ENCODE measurements at places on chromosomes 12 and 14.

GRCh38 chr14:35878272-35879150 lies 52.4 kb downstream of the BRMS1L start:
- DNase-seq, result peak; percentile 24

GRCh38 chr12:64098709-64099354 lies 123.3 kb downstream of the KICS2 start:
- DNase-seq, result no peak

- DNase-seq, result peak; percentile 62
These were observed 181.2 kb upstream of the NRXN3 start for GRCh38 chr14:77988970-77989369.

GRCh38 chr12:13075118-13075480 lies 28.4 kb downstream of the GSG1 start:
- no peak for DNase-seq

DNA sequence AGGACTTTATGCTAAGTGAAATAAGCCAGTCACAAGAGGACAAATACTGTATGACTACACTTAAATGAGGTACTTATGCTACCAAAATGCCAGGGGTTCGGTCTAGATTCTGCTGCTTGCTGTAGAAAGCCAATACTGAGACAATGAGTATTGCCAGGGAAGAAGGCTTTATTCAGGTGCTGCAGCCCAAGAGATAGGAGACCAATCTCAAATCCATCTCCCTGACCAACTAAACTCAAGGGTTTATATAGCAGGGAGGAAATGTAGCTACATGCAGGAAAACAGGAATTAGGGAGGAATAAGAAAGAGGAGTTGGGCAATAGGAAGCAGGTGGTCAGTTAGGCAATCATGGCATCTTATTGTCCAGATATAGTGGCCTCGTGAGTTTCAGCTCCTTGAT lies 12.2 kb upstream of the FICD start:
- DNase-seq, result no peak

GRCh38 chr14:75342762-75343599 lies 64.4 kb downstream of the FOS start:
- no peak for DNase-seq

DNA sequence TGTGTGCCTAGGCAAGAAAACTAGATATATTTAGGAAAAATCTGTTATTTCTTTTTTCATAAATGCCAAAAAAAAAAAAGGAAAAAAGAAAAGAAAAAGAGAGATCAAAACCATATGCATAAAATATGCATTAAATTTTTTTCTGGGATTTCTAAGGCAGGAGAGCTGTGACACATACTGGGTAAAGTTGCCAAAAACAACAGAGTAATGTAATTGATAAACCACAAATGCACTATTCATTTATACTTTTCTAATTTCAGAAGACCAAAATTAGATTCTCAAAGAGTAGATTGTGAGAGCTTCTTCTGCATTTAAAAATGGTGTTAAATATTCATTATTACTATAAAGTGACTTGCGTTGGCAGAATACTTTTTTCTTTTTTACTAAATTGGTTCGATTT lies 673.8 kb upstream of the MGAT4C start:
- no peak for DNase-seq

GRCh38 chr14:103716091-103716801 lies 636 bp downstream of the ZFYVE21 start:
- DNase-seq, result peak; percentile 48

DNA sequence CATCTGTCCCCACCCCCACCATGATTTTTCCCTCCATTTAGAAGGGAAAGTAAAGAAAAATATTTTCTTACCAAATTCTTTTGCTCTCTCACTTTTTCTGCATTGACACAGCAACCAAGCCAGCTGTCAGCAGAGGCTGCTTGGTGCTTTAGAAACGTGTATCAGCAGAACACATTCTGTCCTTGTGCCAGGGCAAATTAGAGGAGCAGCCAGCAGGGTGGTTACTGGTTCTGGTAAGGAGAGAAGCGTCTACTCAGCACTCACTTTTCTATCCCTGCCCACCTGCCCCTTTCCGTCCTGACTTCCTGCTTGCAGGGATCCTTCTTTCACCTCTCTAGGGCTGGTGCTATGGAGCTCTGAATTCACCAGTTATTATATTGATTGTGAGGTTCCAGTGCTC lies 327.5 kb upstream of the PDE3A start:
- DNase-seq, result no peak

GRCh38 chr12:120939523-120939922 lies 35.4 kb upstream of the SPPL3 start:
- no peak for DNase-seq

GRCh38 chr12:91441993-91442952 lies 259.7 kb upstream of the DCN start:
- DNase-seq, result no peak

DNA sequence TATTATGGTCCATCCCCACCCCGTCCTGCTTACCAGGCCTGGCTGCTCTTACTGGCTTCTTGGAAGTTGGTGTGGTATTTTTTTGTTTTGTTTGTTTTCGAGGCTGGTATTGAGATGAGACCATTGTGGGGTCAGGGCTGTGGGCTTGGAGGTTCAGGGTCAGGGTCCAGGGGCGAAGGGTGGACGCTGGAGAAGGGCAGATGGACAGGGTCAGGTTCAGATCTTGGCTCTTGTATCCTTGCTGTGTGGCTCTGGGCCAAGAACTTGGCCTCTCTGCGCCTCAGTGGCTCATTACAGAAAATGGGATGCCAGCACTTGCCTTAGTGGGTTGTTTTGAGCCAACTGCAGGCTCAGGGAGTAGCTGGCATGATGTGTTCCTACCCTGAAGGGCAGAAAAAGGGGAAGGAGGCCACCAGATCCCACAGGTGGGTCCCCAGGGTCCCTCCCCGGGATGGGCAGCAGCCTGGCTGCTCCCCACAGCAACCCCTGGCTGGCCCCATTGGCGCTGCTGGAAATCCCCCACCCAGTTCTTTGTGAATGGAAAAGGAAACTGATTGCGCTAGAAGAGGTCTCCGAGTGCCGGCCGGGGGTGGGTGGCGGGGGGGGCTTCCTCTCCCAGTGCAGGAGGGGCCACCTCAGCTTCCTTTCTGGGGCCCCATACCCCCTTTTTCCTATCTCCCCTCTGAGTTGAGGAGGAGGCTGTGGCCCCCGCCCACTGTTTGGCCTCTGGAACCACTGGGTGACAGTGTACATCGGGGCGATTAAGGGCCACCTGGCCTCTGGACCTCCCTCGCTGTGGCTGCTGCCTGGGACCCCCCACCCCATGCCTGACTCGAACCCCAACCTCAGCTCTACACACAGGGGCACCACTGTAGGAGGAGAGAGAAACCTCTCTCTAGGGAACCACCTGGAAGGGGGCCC lies 25.0 kb downstream of the SH2B3 start:
- DNase-seq, result no peak

Data from H54 (cell line).